Colonic mucosa (tissue), 4 donors: ENCODE measurements at places on chromosomes 5 and 9.

GRCh38 chr9:1946526-1947283 is 68.4 kb upstream of the SMARCA2 start:
- H3K27me3 ChIP-seq, result no peaks in the 10 kb centered on the region
- DNase-seq, result no peak
- no peak overlapping the region for H3K4me3 ChIP-seq
- no peaks in the 10 kb centered on the region for H3K36me3 ChIP-seq

DNA sequence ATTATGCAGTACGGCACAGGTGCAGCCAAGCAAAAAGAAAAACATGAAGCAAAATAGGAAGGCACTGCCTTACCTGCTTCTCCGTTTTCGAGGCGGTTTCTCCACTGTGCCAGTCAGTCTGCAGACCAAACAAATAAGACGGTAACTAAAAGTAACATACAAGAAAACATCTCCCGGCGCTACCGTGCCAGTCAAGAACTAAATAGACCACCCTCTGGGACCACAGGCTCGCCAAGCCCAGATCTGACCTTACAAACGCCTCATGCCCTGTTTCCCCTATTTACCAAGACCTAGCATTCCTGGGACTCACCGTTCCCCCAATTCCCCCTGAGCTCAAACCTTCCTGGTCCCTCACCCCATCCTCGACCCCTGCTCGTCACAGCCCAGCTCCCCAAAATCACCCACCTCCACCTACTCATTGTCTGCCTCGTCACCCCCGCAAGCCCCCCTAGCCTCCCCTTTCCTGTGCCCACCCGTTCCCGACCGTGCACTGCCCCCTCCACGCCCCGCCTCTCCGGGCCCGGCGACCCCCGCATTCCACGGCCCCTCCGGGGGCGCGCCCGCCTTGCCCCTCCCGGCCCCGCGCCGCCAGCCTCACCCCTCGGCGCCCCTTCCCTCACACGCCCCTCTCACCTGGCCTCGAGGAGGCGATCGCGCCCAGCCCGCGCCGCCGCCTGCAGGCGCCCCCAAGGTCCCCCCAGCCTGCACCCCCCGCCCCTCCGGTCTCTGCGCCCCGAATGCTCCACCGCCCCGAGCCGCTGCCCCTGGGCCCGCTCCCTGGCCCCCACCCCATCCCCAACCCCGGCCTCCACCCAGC is 560 bp downstream of the SCAI start:
- H3K4me1 ChIP-seq, result no peaks in the 10 kb centered on the region
- no peak overlapping the region for H3K27ac ChIP-seq
- DNase-seq, result peak; percentile 28

DNA sequence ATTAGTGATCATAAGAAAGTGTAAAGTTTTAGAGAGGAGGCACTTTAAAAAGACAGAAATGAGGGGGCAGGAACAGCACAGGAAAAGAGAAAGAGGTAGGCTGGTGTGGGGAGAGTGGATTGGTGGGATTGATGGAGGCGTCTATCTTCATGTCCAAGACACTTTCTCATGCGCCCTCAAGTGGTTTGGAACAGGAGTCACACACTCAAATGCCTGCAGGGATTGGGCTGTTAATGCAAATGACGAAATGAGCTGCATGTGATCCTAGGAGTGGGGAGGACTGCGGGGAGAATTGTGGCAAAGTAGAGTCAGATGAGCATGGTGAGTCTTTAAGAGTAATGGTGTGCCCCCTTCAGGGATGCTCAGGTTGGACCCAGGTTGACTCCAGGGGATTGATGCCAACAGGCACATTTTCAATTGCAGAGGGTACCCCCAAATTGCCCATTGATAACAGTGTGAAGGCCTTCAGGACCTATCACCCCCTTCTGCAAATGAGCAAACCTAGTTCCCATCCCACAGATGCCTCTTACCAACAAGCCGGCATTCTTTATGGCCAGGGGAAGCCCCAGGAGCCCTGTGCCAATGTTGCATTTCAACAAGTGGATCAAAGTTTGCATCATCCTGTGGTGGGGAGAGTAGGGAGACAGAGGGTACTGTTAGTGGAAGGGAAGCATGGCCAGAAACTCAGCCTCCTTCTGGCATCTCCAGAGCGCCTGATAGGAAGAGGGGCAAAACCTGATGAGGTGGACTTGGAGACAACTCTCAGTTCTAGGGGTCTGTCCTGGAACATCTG is 5.3 kb downstream of the SLC36A3 start:
- no peaks in the 10 kb centered on the region for H3K36me3 ChIP-seq
- H3K27ac ChIP-seq, result no peak overlapping the region
- peak; percentile 25 for DNase-seq
- no peak overlapping the region for H3K4me3 ChIP-seq
- H3K27me3 ChIP-seq, result no peaks in the 10 kb centered on the region

- H3K27ac ChIP-seq, result no peak overlapping the region
- no peak for DNase-seq
- H3K4me1 ChIP-seq, result no peaks in the 10 kb centered on the region
- H3K27me3 ChIP-seq, result no peaks in the 10 kb centered on the region
- no peaks in the 10 kb centered on the region for H3K36me3 ChIP-seq
Measured at GRCh38 chr5:136516637-136517036, 151.3 kb upstream of the TRPC7 start.

- H3K4me1 ChIP-seq, result no peaks in the 10 kb centered on the region
- no peak for DNase-seq
- H3K4me3 ChIP-seq, result no peak overlapping the region
- no peaks in the 10 kb centered on the region for H3K36me3 ChIP-seq
- H3K27ac ChIP-seq, result no peak overlapping the region
Measured at GRCh38 chr5:132334812-132335211, 34.7 kb upstream of the SLC22A5 start.

- H3K4me1 ChIP-seq, result no peaks in the 10 kb centered on the region
- DNase-seq, result no peak
- H3K27ac ChIP-seq, result no peak overlapping the region
Measured at GRCh38 chr5:55033568-55033967, 9.5 kb downstream of the GZMK start.

DNA sequence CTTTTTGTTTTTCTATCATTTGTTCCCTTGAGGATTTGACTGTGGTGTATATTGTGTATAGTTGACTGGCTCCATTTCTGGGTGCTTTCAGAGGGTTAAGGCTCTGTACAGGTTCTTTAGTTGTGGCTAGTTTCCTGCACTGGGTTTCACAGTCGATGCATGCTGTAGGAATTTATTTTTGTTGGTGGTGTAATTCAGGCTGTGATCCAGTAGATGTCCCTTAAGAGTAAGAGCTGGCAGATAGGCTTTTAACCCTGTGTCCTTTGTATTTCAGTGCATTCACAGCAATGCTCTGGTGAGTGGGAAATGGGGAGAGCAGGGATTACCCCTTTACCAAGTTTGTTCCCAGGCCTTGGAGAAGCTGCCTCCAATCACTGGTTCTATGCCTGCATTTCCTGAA is 112.9 kb downstream of the SPATA31D1 start:
- H3K27me3 ChIP-seq, result no peaks in the 10 kb centered on the region
- H3K27ac ChIP-seq, result no peak overlapping the region
- no peak for DNase-seq
- H3K36me3 ChIP-seq, result no peaks in the 10 kb centered on the region
- no peaks in the 10 kb centered on the region for H3K4me1 ChIP-seq

DNA sequence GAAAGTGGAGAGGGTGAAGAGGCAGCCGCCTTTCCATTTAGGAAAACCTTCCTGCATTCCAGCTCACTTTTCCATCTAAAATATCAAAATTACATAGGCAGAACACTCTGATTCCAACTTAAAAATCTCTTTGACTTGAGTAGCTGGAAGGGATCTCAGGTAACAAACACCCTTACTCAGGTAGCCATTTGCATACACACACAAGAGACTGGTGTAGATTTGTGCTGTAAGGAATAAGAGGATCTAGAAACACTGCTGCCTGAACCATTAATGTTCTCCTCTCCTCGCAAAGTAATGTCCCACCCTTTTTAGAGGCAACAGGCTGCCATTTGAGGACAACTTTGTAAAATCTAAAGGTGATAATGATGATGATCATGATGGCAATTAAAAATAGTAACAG is 53.5 kb downstream of the BNC2 start:
- H3K4me1 ChIP-seq, result no peaks in the 10 kb centered on the region
- H3K27me3 ChIP-seq, result no peaks in the 10 kb centered on the region
- H3K4me3 ChIP-seq, result no peak overlapping the region
- no peaks in the 10 kb centered on the region for H3K36me3 ChIP-seq

- no peak overlapping the region for H3K27ac ChIP-seq
- H3K4me3 ChIP-seq, result no peak overlapping the region
- no peaks in the 10 kb centered on the region for H3K27me3 ChIP-seq
- H3K36me3 ChIP-seq, result no peaks in the 10 kb centered on the region
- no peaks in the 10 kb centered on the region for H3K4me1 ChIP-seq
Measured at GRCh38 chr9:123472862-123473614, 117.0 kb downstream of the CRB2 start.

DNA sequence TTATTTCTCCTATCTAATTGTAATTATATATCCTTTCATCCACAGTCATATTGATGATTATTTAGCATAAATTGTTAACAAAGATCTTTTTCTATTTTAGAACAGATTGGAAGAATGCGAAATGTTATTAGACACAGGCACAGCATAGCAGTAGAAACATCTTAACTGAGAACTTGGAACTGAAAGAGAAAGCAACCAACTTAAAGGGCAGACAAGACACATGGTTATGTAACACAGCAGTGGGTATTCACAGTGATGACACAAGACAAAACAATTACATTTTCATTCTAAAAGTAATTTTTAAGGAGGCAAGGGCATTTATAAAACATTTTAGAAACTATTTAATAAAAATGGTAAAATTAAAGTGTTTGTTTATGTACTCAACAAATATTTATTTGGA is 57.7 kb upstream of the MEF2C start:
- no peak overlapping the region for H3K27ac ChIP-seq
- no peak for DNase-seq
- H3K36me3 ChIP-seq, result no peaks in the 10 kb centered on the region
- peaks cover 3% of the 10 kb centered on the region for H3K4me1 ChIP-seq
